IMR-90 (cell line): ENCODE measurements at places on chromosomes 2 and 18. TPM values are rescaled to one million over a fixed set of nuclear protein-coding genes. Genes with fewer than 3 reads are reported as not detected.

DNA sequence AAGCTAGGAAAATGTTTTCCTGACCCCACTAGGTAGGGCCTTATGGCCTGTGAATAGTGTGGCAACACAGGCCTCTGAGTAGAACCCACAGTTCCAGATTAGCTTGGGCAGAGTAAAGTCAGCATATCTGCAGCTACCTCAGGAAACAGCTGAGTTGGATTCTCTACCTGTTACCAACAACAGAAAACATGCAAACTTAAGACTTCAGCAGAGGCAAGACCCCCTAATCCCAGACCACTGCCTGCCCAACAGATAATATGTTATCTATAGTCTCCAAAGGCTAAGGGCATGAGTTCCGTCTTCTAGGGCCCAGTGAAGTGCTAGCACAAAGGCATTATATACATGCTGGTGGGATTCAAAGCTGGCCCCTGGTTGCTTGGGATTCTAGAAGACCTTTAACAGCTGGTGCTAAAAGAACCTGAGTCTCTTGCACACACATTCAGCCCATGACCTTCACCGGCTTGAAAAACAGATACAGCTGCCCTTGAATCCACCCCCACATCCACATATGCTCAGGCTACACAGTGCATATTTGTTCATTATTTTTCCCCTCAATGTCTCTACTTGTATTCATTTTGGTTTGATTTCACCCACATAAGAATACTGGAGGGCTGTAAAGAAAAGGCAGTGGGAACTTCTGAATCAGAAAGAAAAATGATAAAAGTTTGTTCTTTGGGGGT lies 13.5 kb upstream of the UBXN4 start:
- no peak for DNase-seq

DNA sequence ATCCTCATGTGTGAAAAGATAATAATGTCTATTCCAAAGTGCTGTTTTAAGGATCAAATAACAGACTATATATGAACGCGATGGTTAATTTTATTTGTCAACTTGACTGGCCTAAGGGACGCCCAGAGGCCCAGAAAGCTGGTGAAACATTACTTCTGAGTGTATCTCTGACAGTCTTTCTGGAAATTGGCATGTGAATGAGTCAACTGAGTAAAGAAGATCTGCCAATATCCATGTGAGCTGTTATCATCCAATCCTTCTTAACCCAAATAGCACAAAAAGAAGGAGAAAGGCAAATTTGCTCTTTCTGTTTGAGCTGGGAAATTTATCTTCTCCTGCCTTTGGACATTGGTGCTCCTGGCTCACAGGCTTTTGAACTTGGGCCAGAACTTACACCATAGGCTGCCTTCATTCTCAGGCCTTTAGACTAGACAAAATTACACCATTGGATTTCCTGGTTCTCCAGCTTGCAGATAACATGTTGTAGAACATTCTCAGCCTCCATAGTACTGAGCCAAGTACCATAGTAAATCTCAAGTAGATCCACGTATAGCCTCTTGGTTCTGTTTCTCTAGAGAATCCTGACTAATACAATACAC lies 114.7 kb upstream of the DOCK10 start:
- DNase-seq = no peak

Gene PSMD14
- 110 and 191 TPM in 2 replicates for total RNA-seq

DNA sequence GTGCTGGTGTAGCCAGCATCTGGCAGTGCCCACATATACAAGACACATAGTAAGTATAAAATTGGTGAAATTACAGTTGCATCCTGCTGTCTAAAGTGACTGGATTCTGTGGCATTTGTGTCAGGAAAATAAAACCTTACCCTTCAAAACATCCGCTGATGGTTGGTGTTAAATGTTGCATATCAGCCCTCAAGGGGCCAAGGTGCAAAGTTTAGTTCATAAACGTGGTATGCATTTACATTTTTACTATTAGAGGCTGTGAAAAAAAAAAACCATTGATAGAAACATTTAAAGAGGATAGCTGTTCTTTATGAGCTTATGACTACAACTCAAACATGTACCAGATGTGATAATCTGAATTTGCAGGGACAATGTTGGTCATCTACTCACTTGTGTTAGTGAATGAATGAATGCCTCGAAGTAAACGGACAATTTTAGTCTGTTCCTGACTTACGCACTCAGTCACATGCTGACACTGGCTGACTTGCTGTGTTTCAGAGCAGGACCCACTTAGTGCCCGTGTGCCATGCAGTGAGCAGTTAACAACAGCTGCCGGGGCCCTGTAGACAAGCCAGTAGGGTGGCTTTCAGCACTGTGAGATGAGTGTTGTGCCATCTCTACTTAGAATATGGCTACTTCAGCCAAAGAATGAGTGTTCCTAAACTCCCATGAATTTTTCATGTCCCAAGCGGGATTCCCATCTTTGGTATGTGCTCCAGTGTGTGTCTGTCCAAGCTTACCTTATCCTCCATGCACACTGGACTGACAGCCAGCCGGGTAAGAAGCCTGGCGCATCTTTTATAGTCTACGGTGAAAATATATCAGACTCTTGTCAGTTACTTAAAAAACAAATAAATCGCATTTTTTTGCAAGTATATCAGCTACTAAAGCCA lies 5.3 kb downstream of the ALKAL2 start:
- DNase-seq = no peak

Gene FEV
- total RNA-seq = not detected in 2 replicates

DNA sequence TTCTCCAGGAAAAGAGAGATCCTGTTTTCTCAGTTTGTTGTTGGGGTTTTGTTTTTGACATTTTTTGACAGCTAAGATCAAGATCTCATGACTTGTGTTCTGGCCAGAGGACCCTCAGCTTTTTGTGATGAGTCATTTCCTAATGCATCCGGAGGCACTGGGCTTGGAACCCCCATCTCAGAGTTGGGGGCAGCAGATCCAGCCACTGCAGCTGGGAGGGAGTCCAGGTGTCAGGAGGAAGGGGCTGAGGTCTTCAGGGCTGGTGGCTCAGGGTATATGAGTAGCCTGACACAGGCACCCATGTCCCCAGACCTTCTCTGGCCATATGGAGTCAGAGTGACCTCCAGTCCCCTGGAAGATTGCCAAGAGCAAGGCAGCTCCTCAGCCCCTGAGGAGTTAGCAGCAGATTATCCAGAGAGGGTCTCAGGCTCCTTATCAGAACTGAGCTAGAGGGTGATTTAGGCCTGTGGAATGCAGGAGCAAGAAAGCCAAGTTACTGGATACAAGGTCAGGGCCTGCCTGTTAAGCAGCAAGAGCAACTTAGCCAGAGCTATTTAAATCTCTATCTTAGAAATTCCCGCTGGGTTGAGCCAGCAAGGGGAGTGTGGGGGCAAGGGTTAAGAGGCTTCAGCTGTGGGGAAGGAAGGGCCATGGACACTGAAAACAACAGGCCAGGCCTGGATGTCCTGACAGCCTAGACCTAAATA lies 62.4 kb downstream of the TANC1 start:
- peak; percentile 83 for DNase-seq

DNA sequence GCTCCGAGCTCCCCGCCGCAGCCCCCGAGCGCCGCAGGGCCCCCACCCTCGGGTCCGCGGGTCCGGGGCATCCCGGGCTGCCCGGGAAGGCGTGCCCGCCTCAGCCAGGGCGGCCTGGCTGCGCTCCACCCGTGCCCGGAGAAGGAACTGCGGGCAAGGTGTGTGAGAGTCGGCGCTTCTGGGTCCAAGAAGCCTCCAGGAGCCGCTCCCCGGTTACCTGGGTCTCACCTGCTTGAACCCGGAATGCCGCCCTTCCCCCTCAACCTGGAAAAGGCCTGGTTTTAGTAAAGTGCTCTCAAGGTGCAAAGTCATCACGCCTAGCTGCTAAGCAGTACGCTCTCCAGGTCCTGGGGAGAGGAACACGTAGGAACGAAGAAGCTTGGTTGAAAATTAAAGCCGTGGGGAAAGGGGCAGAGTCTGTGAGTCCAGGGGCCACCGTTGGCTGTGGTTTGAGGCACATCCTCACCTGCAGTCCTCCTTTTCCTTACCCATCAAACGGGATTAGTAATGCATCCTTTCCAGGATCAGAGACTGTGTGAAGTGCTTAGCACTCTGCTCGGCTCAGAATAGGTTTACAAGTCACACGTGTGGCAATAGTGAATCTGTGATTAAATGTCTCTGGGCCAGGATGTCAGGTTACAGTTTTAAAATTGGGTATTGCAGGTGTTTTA lies 1.2 kb downstream of the ASAP2 start:
- no peak for DNase-seq

GRCh38 chr2:54609647-54610046 lies 113.8 kb upstream of the EML6 start:
- DNase-seq = no peak

Gene TMEM247
- not detected in 2 replicates for total RNA-seq

Gene MC5R
- not detected in 2 replicates for total RNA-seq

DNA sequence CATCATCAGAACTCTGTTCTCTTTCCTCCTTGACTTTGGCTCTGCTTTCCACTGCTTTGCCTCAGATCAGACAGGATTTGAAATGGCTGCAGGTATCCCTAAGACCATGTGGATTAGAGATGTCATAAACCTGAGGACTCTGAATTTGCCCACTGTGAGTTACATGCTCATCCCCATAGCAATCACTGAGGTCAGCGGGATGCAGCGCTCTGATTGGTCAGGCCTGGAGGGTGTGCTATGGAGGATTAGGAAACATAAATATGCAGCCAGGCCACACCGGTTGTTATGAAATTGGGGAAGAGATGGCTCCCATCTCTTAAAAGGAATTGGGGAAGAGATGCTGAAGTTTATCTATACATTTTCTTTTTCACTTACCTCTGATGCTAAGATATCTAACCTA lies 73.7 kb upstream of the DNAJC10 start:
- DNase-seq = peak; percentile 59

Gene NPPC
- total RNA-seq = 0.28 and 0.36 TPM in 2 replicates
